ENCODE measurements at places on chromosomes 2 and 18. TPM values are rescaled to one million over a fixed set of nuclear protein-coding genes. Genes with fewer than 3 reads are reported as not detected.

Gene OR6B2
- not detected for total RNA-seq

Gene KYNU
- 2.4 TPM for total RNA-seq

Gene TMEM163
- 0.12 TPM for total RNA-seq

Gene PLB1
- 1.8 TPM for total RNA-seq

Gene CCDC74B
- total RNA-seq: 10.2 TPM

All from hair follicle dermal papilla cell (primary cell).